Stimulated activated CD4-positive, alpha-beta T cell treated with anti-CD3 and anti-CD28 coated beads, Interleukin-15, amount 100 ng/mL, for 24 hours (primary cell): ENCODE measurements at places on chromosomes 5 and 9.

DNA sequence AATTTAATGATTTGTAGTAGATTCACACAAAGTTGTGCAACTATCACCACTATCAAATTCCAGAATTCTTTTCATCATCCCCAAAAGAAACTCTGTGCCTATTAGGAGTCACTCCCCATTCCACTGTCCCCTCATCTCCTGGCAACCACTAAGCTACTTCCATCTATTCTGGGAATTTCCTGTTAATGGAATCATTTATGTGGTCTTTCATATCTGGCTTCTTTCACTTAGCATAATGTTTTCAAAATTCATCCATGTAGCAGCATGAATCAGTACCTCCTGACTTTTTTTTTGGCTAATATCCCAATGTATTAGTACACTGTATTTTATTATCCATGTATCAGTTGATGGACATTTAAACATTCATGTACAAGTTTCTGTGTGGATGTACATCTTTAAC lies 157.6 kb downstream of the TTC39B start:
- no peak for DNase-seq

DNA sequence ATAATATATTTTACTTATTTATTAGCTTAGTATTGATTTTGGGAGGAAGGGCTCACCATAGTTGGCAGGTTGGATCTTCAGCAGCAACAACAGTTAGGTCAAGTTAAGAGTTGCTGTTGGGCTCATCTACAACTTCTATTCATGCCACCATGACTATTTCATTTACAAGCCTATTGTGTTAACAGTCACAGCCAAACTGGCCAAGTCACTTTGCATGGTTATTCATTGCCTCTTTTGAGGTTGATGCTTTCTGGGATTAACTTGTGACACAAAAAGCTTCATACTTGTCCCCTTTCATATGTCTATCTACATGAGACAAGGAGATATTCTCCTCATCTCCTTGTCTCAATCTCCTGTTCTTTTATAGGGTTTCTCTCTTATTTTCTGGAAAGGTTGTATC lies 98.3 kb downstream of the WDR70 start:
- no peak for DNase-seq

DNA sequence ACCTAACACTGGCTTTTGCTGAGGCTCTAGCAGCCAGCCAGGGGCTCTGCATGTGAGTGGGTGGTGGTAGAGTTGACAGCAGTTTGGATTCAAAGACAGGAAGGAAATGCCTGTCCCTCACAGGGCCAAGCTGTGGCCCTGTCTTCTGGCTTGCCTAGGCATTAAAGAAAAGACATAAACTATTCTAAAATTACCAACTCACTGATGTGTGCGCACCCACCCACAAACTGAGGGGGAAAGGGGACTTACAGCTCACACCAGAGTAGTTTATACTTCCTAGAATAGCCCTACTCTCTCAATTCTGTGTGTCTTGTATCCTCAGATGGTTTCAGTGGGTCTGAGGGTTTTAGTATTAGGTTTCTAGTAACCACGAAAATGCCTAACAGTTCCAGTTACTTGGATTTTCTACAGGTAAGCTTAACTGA lies 18.3 kb upstream of the IL13 start:
- peak; percentile 43 for DNase-seq

- DNase-seq: no peak
These were observed 12.8 kb downstream of the CAMK4 start for GRCh38 chr5:111236995-111237394.

- DNase-seq: no peak
These were observed 51.4 kb downstream of the CDH9 start for GRCh38 chr5:26986985-26987384.

DNA sequence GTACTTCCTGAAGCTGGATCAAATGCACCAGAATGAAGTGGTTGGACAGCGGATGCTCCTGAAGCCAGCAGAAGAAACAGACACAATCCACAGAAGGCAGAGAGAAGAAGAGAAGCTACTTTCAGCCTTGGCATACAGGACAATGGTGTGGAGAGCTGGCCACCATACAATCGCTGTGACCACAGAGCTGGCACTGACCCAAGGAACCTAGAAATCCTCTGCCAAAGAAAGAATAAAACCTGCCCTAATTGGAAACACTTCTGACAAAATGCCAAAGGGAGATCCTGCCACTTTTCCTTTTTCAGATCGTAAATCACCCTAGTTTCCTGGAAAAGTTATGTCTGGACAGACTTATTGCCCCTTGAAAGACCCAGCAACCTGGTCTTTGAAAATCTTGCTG lies 77.8 kb downstream of the BAAT start:
- no peak for DNase-seq

- DNase-seq: no peak
These were observed 104.3 kb downstream of the GNAQ start for GRCh38 chr9:77927265-77927664.

GRCh38 chr9:130347931-130348330 lies 82.4 kb downstream of the HMCN2 start:
- DNase-seq: no peak

- peak; percentile 14 for DNase-seq
These were observed 99.5 kb downstream of the FBXW11 start for GRCh38 chr5:171906703-171907590.

GRCh38 chr5:14202462-14202861 lies 59.3 kb downstream of the TRIO start:
- DNase-seq: no peak

GRCh38 chr5:74521401-74521800 lies 119.1 kb downstream of the ENC1 start:
- no peak for DNase-seq

DNA sequence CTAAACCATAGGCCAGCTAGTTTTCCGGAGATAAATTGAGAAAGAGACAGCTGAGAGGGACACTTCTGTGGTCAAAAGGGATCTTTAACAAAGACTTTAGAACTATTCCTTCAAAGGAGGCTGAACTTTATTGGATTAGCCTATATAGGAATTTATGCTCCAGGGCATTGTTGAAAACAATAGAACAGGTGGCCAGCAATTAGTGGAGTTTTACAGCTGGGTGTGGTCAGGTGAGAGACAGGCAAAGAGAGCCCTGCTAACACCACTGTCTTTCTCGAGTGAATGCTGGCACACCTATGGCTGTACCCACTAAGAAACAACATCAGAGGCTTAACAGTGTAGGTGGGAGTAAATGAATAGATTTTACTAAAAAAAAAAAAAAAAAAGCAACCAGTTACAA lies 16.7 kb upstream of the TLR4 start:
- no peak for DNase-seq

DNA sequence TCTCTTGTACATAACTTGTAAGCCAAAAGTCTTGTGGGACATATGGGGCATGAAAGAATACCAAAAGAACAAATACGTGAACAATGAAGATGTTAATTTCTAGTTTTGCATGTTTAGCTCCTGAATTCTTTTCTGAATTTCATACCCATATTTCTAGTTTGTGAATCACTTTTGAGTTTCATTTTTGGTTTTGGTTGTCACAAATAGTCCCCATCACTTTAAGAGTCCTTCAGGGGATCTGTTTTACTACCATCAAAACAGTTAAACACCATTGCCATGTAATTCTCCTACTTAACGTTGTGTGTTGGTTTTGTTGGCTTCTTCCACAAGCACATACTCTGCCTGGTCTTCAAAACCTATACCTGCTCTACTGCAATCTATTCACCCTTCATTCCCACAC lies 27.0 kb downstream of the VCAN start:
- no peak for DNase-seq

DNA sequence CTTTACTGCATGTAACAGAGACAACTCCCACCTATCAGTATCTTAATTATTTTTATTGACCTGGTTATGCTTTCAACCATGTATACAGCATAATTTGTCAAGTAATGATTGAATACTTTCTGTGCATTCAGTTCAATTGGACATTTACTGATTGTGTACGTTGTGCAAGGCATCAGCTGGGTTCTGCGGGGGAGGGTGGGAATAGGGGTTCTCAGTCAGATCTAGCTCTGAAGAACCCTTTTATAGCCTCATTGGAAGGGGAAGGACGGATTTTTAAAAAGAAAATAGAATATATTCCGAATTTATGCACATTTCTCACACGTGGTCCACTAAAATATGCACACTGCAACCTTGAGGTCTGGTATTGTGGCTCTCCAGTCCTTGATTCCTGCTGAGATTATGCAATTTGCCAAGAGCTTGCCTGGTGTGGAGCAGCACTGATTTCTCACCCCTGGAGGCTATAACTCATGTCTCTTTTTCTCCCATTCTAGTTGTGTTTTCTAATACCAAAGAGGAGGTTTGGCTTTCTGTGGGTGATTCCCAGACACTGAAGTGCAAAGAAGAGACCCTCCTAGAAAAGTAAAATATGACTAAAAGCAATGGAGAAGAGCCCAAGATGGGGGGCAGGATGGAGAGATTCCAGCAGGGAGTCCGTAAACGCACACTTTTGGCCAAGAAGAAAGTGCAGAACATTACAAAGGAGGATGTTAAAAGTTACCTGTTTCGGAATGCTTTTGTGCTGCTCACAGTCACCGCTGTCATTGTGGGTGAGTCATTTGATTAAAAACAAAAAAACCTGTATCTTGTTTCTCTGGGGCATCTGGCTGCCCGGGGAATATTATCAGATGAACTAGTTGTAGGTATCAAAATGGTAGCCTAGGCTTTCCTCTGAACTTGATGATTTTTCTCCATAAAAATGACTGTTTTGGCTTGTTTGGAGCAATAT lies 1.7 kb downstream of the SLC1A3 start:
- no peak for DNase-seq

DNA sequence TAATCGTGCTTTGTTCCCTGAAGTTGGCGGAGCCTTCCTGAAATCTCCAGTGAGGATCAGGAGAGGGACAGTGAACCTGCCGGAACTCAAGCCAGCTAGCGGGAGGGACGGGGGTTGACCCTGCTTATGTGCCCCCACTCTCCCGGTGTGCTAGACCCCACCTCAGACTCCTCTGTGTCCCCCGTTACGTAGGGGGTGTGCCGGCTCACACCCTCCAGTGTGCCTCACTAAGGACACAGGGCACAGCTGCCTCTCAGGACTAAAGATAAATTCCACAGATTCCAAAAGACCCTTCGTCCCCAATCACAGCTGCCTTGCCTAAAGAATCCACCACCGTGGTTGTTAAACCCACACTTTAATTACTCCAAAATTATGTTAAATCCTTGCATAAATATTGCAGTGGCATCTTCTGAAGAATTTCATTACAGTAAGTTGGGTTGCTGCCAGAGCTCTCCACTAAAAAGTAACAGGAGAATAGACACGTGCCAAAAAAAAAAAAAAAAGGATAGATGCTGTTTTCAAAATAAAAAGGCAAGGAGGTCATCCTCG lies 73.7 kb downstream of the GTF3C4 start:
- no peak for DNase-seq

- DNase-seq: no peak
These were observed 258.2 kb upstream of the PIK3R1 start for GRCh38 chr5:67957374-67957773.

GRCh38 chr5:59487772-59488729 lies 405.5 kb downstream of the PDE4D start:
- DNase-seq: no peak

- DNase-seq: no peak
These were observed 73.4 kb downstream of the KIAA0825 start for GRCh38 chr5:94544875-94545547.

DNA sequence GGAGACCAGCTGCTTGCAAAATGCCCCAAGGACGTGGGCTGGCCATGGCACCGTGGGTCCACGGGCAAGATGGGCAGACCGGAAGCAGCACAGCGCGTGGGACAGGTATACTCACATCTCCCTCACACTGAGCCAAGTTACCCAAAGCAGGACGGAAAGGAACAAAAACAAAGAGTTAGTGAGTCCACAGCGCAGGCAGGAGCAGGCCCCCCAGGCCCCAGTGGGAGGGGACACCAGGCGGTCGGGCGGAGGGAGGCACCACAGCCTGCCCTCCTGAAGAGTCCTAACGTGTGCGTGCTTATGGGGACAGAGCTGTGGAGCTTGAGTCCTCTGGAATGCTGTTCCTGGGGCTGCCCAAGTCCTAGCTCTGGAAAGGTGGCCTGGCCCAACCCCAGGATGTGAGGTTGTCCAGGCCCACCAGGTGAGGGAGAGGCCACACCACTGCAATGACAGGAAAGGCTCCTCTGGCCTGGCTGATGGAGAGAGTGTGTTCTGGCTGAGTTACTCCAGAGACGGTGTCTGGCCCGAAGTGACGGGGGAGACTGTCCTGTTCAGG lies 15.2 kb downstream of the SH3GLB2 start:
- DNase-seq: no peak

GRCh38 chr9:135547756-135548736 lies 2.1 kb downstream of the OBP2A start:
- DNase-seq: no peak

DNA sequence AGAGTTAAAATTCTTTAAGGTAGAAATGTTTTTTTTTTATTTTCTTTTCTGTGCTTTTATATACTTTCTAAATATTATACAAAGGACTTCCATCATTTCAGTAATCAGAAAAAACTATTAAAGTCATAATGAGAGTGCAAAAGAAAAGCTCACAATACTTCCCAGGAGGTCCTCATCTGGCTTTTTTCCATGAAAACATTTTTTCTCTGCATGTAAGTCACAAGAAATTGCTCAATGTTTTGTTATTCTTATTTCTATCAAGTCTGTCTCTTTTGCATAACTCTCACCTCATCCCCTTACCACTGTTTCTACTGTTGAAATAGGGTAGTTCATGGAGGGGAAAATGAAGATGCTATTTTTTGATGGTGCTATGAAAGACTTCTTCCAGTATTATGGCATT lies 375.0 kb downstream of the TMEM232 start:
- no peak for DNase-seq

DNA sequence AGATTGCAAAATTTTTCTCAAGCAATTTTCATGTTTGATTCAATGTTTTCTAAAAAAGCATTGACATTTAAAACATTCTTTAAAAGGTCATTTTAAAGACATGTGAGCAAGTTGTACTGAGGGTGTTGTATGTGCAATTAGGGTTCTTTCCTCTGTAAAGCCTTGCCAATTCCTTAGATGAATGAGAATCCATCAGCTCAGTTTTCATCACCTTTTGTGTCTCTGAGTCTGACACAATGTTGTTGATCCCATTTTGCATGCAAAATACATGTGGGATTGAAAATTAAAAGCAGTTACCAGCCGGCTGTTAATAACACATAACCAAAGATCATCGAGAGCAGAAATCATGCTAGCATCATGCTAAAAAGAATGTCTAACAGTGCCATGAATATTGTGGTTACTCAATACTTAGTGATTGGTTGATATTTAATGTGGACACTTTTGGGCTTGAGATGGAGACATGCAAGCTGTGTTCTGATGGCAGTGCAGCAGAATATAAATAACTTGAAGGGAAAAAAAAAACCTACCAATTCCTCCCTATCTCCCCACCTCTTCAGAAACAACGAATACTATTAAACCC lies 57.7 kb downstream of the FGF10 start:
- DNase-seq: no peak

DNA sequence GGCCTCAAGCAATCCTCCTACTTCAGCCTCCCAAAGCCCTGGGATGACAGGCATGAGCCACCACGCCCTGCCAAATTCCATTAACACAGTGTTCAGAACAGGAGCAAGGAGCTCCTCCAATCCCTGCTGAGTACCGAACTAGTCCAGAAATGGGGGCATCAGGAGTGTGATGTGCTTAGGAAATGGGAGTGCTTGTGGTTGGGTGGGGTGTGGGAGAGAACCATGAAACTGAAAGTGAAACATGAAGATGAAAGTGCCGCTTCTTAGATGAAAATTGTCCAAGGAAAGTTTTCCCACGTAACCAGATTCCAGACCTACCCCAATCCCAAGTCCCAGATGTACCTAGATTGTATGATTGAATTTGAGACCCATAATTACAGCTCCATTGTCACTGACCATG lies 16.7 kb upstream of the ZNF131 start:
- no peak for DNase-seq
